Myocyte (in vitro differentiated cells): ENCODE measurements at places on chromosomes 11 and 22. TPM values are rescaled to one million over a fixed set of nuclear protein-coding genes. Genes with fewer than 3 reads are reported as not detected.

The CCDC134 gene
- 12.3 and 22.1 TPM in 2 replicates for total RNA-seq

DNA sequence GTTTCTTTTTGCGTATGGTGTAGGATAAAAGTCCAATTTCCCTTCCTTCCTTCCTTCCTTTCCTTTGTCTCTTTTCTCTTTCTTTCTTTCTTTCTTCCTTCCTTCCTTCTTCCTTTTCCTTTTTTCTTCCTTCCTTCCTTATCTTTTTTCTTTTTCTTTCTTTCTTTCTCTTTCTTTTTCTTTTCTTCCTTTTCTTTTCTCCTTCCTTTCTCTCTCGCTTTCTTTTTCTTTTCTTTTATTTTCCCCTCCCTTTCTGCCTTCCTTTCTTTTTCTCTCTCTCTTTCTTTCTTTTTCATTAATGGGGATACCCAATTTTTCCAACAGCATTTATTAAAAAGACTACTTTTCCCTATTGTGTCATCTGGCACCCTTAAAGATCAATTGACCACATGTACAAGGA is 1359.7 kb downstream of the FAM181B start:
- no peak for DNase-seq

- no peak for DNase-seq
Observed at GRCh38 chr11:75840522-75840921, 25.5 kb downstream of the UVRAG start.

- DNase-seq = no peak
Observed at GRCh38 chr11:7021318-7021717, 1.0 kb downstream of the NLRP14 start.

The TRIM48 gene
- not detected in 2 replicates for total RNA-seq

The OR51T1 gene
- total RNA-seq = not detected in 2 replicates

The APOBEC3B gene
- 0.21 and 0.24 TPM in 2 replicates for total RNA-seq

- DNase-seq = peak; percentile 89
Observed at GRCh38 chr22:19884954-19885751, 30.5 kb upstream of the GNB1L start.

DNA sequence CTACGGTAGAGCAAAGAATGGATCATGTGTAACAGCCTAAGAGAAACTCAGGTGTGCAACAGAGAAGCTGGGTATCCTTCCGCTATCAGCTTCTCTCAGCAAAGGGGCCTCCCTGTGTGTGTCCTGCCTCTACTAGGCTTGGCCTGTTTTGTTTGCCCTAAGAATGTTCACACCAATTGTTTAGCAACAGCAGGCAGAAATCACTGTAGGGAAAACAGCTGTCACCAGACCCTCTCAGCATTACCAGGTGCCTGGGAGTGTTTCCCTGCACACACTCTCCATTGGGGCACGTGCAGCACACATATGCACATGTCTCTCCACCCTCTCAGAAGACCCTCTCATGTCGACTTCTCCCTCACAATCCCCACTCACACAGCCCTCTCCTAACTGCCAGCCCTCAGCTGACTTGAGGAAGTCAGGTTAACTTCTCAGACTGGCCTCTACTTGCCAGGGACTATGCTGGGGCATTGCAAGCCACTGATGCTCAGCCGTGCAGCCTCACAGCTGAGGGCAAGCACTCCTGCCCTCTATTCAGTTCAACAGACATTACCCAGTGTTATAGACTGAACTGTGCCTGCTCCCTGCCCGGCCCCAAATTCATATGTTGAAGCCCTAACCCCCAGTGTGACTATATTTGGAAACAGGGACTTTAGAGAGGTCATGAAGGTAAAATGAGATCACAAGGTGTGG is 97.6 kb downstream of the TRIM29 start:
- DNase-seq = no peak

The WDR74 gene
- 37.9 and 48.1 TPM in 2 replicates for total RNA-seq

DNA sequence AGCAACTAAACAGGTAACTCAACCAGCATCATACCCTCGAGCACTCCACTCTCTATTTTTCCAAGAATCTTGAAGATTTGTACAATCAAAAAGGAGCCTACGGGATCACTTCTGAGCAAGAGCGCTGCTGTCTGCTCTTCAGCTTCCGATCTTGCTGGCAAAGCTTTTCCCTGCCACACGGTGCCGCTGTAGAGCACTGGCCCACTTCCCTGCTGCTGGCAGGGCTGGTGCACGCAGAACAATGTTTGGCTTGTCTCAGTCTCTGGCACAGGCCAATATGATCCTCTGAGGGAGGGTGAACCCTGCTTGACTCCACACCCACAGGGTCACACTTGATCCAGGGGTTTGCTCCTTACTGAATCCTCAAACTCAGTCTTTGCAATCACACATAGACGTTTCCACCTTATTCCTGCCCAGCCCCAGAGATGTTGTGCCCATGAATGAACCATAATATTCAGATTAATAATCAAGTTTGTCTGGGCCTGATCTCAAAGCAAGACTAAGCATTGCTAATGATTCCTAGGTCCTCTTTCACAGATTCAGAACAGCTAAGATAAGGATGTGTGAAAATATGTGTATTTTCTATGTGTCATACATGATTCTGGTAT is 536.6 kb downstream of the SOX6 start:
- DNase-seq = peak; percentile 71

GRCh38 chr11:88801484-88802123 is 264.2 kb downstream of the GRM5 start:
- no peak for DNase-seq

DNA sequence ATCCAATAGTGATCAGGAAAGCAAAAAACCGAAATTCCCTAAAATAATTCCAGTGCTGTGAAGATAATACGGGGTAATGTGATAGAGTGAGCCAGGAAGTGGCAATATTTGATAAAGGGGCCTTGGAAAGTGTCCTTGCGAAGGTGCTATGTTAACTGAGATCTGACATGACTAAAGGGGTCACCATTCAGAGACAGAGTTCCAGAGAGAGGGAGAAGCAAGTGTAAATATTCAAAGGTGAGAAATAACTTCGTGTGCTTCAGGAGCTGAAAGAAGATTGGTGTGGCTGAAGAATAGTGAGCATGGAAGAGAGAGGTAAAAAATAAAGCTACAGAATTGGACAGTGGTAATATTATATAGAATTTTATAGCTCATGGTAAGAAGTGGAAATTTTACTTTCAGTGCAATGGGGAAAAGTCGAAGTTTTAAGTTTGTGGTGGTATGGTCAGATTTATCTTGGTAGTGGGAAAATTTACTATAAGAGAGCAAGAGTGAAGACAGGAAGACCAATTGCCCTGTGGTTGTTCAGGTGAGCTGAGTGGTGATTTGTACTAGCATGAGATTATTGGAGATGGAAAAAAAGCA is 164.5 kb downstream of the JRKL start:
- no peak for DNase-seq

The PAMR1 gene
- 1.2 and 3.8 TPM in 2 replicates for total RNA-seq
